ENCODE measurements at places on chromosomes 13 and 19.

DNA sequence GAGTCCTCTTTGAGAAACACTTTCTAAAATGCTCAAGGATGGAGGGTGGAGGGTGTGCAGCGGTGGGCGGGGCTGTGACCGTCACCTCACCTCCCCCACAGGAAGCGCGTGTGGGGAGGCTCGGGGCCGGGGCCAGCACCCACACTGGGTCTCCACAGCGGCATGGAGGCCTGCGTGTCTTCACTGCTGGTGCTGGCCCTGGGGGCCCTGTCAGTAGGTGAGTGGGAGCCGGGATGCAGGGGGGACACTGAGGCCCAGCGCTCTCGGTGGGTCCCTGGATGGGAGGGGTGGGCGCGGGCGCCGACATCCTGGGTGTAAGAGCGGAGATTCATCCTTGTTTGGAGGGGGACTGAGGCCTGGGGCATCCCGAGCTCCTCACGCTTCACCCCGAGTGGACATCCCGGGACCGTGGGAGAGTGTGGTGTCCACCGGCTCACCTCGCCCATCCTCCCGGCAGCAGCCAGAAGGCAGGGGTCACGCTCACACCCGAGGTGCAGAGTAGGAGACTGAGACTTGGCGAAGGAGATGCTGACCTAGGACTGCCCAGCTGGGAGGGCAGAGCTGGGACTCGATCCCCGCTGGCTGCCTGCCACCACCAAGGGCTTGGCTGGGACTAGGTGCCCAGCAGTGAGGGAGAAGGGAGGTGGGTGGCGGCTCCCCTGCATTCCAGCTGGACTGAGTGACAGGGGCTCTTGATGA lies at the start of gene GZMM:
TSS of gene GZMM (plus strand) at position 144 of the 699 bp plus-strand sequence. CDS start at position 163, 19 bp downstream.
- no peak for DNase-seq

DNA sequence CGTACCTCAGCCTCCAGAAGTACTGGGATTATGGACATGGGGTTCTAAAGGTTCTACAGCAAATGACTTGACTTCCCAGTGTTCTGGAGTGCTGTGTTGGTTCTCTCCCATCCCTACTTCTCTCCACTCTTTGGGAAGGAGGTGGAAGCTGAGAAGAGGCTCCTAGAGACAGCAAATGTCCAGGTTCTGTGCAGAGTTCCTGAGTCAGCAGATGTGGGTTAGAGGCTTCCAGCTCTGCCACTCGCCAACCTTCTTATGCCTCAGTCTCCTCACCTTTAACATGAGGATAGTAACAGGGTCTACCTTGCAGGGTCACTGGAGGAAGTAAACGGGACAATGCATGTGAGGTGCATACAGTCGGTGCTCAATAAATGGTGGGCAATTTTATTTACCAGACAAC lies 80.5 kb upstream of the VSTM2B start:
- no peak for DNase-seq

- no peak for DNase-seq
Measured at GRCh38 chr19:10230173-10230860, 814 bp downstream of the S1PR2 start.

- no peak for DNase-seq
Measured at GRCh38 chr19:1765232-1765903, 12.1 kb downstream of the ONECUT3 start.

DNA sequence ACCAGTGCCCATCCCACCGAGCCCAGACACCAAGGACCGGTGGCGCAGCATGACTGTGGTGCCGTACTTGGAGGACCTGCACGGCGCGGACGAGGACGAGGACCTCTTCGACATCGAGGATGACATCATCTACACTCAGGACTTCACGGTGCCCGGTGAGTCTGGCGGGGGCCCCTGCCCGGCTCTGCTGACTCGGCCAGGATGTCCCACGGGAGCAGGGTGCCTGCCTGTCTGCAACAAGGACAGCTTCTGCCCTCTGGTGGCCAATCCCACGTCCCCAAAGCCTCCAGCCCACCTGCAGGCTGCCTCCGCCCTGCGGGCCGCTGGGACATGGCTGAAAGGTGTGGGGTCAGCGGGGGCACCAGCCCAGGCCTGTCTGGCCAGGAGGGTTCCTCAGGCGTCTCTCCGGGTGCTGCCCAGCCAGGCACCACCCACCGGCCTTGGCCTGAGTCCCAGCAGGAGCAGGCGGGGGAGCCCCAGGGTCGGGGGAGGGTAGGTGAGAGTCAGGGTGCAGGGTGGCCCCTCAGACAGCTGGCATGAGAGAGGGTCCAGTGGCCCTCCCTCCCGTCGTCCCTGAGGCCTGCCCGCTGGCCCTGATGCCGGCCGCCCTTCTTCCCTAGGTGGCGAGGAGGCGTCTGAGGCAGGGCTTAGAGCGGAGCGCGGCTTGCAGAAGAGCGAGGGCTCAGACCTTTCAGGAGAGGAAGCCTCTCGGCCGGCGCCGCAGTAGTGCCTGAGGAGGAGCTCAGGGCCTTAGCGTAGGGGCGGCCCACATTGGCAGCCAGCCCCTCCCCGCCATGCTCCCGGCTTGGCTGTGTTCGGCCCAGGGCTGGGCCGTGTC lies 14.6 kb downstream of the CBARP start:
- DNase-seq: no peak

DNA sequence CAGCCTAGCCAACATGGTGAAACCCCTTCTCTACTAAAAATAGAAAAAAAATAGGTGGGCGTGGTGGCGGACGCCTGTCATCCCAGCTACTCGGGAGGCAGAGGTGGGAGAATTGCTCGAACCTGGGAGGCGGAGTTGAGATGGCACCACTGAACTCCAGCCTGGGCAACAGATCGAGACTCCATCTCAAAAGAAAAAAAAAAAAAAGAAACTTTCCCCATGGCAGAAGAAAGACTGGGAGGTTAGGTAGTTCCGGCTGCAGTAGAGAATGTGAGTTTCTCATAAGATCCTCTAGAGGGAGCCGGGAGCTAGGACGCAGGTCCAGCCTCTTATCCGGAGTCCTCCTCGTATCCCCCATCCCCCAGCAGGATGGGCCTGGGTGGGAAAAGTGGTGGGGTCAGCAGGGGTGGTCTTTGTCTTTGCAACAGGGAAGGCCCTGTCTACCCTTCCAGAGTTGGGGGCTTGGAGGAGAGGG lies 13.2 kb upstream of the CREB3L3 start:
- DNase-seq: peak; percentile 70

- no peak for DNase-seq
Measured at GRCh38 chr13:42696191-42696590, 85.2 kb upstream of the FAM216B start.

DNA sequence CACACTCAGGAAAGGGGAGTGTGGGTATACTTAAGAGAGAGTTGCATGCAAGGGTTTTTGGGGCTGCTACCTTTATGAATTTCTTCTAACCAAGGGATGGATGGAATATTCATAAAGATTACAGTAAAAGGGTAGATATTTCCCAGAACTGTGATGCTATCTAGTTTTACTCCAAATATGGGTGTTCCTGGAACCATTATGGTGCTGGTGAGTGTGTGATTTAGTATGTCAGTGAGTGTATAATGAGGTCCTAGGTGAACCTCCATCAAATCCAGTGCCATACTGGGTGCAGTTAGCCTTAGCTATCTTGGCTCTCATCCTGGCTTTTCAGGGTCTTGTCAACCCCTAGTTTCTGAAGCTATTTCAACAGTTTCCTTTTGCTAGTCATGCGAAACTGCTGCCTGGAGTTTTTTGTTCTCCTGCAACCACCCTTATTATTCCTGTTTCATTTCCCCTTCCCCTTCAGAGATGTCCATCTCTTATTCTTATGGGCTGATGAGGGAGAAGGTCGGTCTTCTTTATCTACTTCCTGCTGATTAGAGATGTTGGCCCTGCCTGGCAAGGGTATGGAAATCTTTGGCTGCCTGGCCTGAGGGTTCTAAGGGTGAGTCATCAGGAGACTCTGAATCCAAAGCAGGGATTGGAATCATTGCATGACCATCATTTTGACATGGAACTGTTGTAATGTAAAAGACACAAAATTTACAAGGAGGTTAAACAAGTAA lies 202.3 kb downstream of the NBEA start:
- no peak for DNase-seq

GRCh38 chr13:49185264-49185663 lies 34.9 kb upstream of the MLNR start:
- DNase-seq: no peak

- DNase-seq: no peak
Measured at GRCh38 chr19:10872546-10873107, 1.3 kb downstream of the CARM1 start.

GRCh38 chr19:48506138-48506733 lies 5.4 kb downstream of the LMTK3 start:
- peak; percentile 61 for DNase-seq

- DNase-seq: no peak
Measured at GRCh38 chr19:46958532-46958931, 61.1 kb upstream of the NPAS1 start.
